NCI-H2081 (cell line): ENCODE measurements at places on chromosomes 7 and 10.

DNA sequence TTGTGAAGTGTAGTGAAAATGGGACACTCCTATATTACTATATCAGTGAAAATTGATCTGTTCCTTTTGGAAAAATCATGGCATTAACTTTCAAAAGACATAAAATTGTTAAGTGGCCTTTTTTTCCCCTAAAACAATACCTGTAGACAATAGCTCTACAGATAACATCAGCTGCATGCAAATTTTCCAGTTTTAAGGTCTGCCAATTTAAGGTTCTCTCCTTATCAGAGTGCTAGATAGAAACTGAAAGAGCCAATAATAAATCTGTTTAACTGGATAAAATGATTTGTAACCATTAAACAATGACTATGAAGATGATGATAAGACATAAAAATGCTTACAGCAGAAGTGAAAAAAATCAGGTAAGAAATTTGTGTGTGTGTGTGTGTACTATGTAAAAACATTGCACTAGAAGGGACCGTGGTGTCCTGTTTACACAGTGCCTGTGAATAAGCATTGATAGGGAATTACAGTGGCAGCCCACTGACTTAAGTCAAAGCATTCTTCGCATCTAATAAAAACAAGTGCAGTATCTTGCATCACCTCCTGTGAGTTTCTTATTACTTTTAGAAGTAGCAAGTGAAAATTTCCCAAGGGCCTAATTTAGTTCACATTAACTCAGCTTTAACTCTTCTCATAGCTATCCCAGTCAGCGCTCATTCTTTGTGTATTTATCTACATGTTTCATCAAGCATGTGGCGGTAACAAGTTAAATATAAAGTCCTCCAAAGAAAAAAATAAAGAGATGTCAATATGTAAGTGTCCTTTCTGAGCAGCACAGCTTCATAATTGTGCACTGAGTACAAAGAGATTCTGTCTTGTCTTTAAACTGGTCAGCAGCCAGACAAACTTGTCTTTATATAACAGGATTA lies 261.9 kb downstream of the ARL4A start:
- no peak for DNase-seq

DNA sequence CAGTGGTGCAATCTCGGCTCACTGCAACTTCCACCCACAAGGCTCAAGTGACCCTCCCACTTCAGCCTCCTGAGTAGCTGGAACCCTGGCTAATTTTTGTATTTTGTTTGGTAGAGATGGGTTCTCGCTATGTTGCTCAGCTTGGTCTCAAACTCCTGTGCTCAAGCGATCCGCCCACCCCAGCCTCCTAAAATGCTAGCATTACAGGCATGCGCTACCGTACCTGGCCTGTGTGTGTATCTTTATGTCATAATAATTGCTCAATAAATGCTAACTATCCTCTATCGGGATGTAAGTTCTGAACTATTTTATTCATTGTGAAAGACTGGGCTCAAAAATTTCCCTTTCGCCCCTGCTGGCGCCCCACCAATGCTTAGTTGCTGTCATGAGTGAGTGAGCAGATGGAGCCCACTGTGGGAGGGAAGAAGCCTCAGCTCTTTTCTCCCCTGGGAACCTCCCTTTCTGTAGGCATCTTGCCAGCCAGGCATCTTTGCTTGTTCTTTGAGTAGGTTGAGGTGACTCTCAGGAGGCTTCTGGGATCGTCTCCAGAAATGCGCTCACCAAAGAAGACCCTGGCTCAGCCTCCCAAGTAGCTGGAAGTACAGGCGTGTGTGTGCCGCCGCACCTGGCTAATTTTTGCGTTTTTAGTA lies 38.3 kb downstream of the CAMK1D start:
- no peak for DNase-seq

GRCh38 chr7:123635551-123636359 lies 19.9 kb upstream of the LMOD2 start:
- DNase-seq = peak; percentile 48

GRCh38 chr7:87543623-87544022 lies 57.1 kb downstream of the ABCB1 start:
- no peak for DNase-seq

GRCh38 chr10:87090779-87091178 lies 3.9 kb downstream of the GLUD1 start:
- DNase-seq = no peak

DNA sequence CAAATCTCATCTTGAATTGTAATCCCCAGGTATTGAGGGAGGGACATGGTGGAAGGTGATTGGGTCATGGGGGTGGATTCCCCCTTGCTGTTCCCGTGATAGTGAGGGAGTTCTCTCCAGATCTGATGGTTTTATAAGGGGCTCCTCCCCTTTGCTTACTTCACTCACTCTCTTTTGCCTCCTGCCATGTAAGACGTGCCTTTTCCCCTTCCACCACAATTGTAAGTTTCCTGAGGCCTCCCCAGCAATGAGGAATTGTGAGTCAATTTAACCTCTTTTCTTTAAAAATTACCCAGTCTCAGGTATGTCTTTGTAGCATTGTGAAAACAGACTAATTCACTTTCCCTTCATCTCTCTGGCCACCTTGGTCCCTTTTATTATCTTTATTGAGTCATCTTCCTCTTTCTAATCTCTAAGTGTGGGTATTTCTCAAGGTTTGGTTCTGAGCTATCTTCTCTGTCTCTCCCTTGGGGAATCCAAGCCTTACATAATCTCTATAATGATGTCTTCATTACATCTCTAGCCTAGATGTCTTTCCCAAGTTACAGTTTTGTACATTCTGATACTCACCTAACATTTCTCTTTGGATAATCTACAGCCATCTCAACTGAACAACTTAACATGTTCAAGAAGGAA lies 99.1 kb upstream of the JCAD start:
- DNase-seq = no peak

GRCh38 chr10:120825878-120826769 lies 25.0 kb upstream of the WDR11 start:
- no peak for DNase-seq

DNA sequence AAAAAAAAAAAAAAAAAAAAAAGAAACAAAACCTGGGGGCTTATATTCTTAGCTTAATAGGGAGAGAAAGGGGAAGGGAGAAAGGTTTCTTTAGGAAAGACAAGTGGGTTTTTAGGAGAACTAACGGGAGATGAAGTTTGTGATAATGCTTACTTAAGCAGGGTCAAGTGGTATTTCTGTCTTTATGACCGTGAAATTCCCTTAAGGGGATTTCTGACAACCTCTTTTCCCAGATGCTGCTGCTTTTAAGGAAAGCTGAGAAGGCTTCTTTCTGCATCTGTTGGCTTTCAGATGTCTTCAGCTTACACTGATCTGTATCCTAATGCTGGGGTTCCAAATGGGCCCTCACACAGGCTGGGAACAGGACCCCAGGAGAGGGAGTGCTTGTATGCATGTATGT lies 42.6 kb downstream of the ADAMTS14 start:
- no peak for DNase-seq

- DNase-seq = no peak
Observed at GRCh38 chr7:157423348-157423747, 86.5 kb downstream of the DNAJB6 start.

- peak; percentile 11 for DNase-seq
Observed at GRCh38 chr7:136496551-136496950, 371.9 kb upstream of the CHRM2 start.

- DNase-seq = no peak
Observed at GRCh38 chr10:5622186-5622960, 44.0 kb downstream of the ASB13 start.

- no peak for DNase-seq
Observed at GRCh38 chr7:112365551-112365950, 84.7 kb upstream of the IFRD1 start.

GRCh38 chr10:49058463-49059255 lies 56.7 kb downstream of the VSTM4 start:
- DNase-seq = no peak

DNA sequence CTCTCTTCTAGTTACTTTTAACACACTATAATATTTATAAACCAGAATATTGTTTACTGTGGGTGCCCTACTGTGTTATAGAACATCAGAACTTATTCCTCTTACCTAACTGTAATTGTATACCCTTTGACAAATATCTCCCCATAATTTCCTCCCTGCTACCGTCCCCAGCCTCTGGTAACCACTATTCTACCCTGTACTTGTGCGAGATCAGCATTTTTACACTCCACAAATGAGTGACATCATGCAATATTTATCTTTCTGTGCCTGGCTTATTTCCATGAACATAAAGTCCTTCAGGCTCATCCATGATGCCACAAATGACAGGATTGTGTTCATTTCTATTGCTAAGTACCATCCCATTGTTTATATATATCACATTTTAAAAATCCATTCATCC lies 139.8 kb upstream of the RSU1 start:
- DNase-seq = peak; percentile 3

GRCh38 chr7:33334349-33334748 lies 205.0 kb downstream of the BBS9 start:
- DNase-seq = peak; percentile 47

GRCh38 chr10:113718969-113719822 lies 32.3 kb upstream of the PLEKHS1 start:
- DNase-seq = no peak

DNA sequence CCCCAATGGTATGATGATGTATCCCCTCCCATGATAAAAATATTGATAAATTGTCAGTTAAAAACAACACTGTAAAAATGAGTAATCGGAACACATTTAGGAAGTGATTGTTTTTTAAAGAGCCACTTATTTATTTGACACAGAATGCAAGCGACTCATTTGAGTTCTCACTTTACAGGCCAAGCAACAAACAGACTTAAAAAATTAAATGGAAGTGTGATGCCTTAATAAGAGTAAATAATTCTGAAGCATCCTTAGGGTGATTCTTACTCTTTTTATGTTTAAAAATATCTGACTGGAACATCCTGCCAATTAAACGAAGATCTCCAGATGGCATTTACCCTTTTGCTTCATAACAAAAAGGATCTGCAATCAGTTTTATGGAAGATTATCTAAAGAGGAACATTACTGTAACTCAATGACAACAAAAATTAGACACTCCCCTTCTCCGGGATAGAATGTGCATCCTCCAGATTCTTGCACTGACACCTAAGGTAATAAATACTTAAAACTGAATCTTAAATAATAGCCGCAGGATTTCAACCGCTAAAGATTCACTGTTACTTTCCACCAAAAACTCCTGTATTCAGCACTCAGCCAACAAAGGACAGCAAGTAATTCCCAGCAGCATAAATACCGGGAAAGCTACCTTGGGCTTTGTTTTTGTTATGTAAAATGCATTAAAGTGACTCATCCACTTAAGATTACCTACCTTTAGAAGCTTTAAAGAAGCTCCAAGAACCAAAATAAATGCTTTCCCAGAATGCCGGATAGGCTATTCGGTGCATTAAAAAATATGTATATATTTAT lies 1.7 kb downstream of the CACNA2D1 start:
- DNase-seq = no peak

- peak; percentile 27 for DNase-seq
Observed at GRCh38 chr10:13440185-13441061, 88.4 kb downstream of the BEND7 start.

DNA sequence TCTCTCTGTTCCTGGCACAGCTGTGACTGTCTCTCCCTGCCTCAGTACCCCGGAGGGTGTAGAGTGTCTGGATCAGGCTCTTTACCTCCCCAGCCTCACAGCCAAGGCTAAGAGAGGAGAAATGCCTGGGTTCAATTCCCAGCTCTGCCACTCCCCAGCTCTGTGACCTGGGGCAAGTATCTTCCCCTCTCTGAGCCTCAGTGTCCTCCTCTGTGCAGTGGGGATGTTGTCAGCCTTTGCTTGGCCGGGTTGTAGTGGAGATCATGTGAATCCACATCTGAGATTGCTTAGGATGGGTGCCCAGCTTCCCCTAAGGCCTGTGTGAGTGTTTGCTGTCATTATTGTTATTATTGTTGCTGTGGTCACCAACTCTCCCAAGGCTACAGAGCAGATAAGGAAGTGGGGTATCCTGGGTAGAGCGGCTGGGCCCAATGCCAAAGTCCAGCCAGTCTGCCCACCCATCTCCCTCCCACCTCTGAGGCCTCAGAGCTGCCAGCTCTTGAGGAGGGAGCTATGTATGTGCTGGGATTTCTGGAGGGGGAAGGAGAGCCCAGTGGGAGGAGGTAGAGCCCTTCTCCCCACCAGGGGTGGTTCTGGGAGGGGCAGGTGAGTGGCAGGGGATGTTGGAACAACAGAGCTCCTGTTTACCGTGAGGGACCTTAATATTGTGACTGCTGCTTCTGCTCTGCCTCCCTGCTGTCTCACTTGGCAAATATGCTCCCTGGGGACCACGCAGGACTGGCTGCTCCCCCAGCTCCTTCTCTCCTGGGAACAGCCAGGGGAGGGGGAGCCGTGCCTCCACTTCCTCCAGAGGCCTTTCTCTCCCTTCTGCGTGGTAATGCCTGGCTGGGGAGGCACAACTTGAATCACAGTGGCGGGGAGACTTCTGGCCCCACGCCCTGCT lies 170.5 kb downstream of the RPS24 start:
- DNase-seq = peak; percentile 64

DNA sequence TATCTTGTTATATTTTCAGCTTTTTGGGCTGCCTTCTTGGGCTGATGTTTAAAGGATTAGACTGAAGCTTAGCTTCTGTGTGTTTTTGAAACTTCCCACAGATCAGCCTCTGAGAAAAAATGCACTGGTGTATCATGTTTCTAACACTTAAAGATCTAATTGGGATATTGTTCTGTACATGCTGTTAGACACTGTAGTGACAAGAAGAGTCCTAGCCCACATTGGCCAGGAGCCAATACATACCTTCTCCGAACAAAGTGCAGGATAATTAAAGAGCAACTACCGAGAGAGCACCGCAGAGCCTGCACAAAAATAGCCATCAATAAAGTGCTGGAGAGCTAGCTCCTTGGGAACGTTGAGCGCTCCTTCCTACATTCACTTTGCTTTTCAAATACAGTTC lies 289.4 kb upstream of the SP8 start:
- DNase-seq = peak; percentile 96

GRCh38 chr7:11166051-11166450 lies 192.4 kb downstream of the PHF14 start:
- no peak for DNase-seq
